ENCODE measurements at places on chromosomes 5 and 9.

DNA sequence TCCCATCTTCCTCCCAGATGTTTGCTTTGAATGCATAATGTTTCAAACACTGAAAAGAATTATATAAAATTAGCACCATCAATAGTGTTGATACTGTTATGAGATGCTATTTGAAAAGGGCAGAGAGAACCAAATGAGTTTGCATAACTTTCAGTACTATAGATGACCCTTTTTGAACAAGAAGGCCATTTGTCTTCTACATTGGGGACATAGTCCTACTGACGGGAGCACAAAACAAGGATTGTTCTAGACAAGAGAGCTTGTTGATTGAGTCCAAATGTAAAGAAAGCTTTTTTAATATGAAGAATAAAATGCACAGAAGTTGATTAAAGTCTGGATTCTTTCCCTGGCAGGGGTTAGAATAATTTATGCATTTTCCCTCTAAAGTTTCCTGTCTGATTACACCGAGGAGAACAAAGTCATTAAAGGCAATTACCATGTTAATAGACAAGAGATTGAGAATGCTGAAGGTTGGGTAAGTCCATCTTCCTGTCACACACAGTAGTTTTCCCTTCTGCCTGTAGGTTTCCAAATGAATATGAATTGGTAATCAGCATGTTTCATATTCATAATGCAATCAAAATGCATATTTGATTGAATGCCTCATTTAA is 32.8 kb upstream of the ADCY2 start:
- DNase-seq, result no peak

DNA sequence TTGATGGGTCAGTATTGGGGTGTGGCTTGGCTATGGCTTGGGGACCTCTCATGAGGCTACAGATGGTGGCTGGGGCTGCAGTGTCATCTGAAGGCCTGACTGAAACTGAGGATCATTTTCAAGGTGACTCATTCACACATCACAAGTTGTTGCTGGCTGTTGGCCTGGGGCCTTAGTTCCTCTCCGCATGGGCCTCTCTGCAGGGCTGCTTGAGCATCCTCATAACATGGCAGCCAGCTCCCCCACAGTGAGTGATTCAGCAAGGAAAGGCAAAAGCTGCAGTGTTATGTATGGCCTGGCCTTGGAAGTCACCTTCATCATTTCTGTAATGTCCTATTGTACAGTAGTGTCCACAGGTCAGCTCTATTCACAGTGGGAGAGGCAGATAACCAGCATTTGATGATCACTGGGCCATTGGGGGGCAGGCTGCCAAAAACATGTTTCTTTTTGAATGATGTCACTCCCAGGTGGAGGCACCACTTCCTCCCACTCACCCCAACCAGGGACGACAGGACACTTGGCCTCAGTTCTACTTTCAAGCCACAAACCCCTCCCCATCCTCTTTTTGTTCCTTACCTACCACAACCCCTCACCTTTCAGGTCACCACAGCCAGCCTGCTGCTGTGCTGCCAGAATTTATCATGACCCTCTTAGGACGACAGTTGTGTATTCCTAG is 14.4 kb downstream of the FGD3 start:
- DNase-seq, result no peak

DNA sequence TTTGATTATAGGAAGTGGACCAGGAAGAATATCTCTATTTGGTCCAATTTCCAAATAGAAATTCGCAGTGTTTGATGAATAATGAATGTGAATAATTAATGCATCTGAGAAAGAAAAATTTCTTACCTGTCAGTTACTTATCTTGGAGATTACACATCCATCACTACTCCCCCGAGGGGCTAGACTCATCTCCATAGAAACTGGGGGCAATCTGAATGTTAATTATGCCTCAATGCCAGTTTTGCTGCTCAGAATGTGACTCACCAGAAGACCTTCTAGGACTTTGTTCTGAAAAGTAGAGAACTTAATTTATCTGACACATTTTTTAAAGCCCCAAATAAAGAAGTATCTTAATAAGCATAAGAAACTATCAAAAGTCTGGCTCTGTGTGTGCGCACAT is 233.4 kb upstream of the NR4A3 start:
- no peak for DNase-seq

DNA sequence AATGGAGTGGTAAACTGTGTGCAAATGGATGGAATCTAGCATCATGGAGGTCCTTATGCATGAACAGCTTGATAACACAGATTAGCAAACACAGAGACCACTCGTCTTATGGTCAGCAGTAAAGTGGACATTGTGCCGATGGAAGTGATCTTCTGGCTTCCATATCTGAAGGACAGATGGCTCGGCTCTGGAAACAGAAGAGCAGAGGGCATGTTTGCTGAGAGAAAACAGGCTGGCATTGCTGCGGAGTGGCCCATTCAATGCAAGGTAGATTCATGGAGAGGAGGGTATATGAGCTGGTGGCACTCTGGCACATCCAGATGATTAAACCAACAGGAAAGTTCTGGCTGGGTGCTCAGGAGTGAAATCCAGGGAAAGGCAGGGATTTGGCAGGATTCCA is 513.2 kb downstream of the DIRAS2 start:
- DNase-seq, result no peak

DNA sequence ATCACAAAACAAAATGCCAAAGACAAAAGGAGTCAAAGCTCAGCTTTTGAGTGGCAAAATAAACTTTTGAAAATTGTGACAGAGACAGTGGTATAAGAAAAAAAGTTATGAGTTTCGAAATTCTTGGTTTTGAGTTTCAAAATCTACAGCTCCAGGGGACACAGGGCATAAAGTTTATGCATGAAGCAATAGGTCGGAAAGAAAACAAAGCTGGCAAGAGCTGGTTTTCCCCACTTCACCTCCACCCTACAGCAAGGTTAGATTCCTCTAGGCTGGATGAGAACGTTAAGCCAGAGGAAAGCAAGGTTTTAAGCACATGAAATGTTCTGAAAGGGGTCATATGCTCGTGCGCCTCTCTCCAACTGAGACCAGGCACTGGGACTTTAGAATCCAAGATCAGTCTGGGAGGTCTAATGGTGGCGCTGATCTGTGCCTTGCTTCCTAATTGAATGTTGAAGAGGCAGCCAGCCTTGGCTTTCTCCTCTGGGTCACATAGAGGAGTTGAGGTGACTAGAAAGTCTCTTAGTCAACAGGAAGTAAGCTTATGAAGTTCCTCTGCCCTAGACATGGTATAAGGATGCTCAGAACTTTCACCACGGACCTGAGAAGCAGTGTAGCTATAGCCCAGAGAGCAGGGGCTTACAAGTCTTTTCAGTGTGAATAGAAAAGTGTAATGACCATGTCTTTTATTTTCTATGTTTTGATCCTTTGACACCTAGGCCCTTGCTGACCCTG is 167.7 kb upstream of the DMAC1 start:
- no peak for DNase-seq

All from hematopoietic multipotent progenitor cell (in vitro differentiated cells).